Stimulated activated CD8-positive, alpha-beta memory T cell treated with anti-CD3 and anti-CD28 coated beads, Interleukin-2, amount 100 ng/mL, for 1 hour (primary cell): ENCODE measurements at places on chromosomes 2 and 18.
A peak's percentile ranks its signal among the peaks of the same experiment; 100 is the strongest.

DNA sequence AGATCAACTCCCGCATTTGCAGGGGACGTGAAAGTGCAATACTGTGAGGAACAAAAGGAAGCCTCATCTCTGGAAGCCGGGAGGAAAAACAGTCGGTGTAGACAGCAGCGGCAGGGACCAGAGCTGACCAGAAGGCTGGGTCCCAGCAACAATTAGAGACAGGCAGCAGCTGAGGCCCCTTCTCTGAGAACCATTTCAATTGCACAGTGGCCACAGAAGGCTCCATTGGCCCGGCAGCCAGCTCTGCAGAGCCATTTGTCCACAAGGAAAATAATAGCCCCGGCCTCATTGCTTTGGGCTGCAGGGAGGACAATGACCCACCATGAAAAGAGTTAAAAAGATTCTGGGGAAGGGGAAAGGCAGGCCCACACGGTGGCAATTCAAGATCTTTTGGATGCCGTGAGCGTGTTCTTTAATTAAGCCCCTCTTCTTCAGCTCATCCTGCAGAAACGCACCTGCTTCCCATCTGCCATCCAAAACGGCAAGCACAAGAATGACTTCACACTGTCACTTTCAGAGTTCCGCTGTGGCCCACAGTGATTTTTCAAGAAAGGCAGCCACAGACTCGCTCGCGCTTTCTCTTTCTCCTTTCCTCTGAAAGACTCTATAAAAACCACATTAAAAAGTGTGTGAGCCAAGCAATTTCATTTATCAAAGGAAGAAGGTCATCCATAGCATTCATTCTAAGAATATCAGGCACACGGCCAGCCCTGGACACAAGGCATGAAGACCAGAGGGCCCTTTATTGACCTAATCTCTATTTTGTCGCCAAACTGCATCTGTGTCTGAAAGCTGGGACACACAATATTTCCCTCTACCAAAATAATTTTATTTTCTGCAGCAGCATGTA, 293.6 kb downstream of the SOX11 start:
- no peak for DNase-seq

- DNase-seq = no peak
Observed at GRCh38 chr2:231820786-231821303, 34.6 kb downstream of the COPS7B start.

DNA sequence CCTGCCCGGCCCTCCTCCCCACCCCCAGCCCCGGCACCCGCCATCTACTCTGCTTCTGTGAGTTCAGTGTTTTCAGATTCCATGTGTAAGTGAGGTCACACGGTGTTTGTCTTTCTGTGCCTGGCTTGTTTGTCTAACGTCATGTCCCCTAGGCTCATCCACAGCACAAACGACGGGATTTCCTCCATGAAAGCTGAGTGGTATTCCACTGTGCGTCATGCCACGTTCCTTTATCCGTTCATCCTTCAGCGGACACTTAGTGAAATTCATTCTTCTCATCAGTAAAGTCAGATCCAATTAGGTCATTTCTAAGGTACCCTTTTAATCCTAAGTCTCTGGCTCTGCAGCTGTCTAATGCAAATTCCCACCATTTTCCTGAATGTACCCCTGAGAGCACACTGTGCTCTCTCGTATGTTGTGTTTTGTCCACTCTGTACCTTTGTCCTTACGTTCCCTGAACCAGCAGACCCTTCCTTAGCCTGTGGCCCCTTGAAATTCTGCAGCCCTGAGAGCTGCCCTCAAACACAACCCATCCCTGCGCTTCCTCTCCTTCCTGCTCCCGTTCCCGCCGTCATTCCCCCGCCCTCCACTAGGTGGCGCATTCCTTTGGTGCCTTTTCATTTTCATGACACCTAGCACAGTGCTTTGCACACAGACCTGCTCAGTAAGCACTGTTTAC, 44.1 kb downstream of the TRAPPC12 start:
- peak; percentile 50 for DNase-seq

DNA sequence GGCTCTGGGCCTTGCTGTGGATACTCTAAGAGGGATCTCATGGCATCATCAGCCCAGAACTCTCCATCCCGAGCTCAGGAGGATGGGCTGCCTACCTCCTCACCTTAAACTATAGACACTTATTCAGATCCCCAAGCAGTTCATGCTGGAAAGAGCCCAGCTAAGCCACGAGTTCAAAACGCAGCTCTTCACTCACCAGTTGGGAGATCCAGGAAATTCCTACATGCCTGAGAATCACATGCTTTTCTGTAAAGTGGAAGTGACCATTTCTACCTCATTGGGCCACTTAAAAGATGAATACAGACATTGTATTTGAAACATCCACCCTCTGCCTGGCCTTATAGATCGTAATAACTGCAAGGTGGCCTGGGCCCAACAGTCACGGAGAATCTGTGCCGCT, 6.6 kb downstream of the ATOH8 start:
- no peak for DNase-seq

DNA sequence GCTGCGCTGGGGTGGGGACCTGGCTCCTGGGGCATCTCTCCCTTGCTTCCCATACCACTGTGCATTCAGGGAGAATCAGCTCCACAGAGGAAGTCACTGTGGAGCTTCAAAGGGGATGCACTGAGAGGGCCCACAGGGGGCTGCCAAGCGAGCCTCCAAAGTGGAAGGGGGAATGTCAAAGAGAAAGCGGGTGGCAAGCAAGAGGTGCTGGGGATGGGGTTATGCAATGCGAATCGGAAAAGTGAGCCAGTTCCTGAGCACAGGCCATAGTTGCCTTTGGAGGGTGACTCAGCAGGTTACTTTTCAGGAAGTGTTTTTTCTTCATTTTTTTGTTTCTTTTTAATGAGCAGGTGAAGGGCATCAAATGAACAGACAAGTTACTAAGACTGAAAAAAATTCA, 17.6 kb downstream of the PMAIP1 start:
- no peak for DNase-seq

DNA sequence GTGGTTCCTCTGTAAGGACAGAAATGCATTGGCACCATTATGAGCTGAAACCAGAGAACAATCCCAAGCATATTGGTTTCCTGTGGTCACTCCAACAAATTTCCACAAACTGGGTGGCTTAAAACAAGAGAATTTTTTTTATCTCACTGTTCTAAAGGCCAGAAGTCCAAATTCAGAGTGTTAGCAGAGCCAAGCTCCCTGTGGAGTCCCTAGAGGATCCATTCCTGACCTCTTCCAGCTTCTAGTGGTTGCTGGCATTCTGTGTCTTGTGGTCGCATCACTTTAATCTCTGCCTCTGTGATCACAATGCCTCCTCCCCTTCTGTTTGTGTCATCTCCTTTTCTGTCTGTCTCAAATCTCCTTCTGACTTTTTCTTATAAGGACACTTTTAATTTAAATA, 380.3 kb downstream of the NYAP2 start:
- DNase-seq = no peak

DNA sequence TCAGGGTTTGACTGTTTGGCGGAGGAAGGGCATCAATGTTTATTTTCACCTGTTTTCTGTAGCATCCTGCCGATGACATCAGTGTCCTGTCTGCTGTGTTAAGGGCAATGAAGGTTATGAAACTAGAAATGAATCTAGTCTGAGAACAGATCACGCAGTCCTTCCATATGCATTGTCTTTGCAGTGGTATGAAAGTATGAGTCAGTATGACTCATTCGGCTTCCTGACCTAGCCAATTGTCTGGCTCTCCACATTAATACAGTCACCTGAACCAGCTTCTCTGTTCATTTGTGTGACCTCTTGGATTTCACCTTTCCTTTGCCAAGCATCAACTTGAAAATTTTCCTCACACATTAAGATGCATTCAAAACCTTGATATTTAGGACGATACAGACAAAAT, 353.8 kb downstream of the RND3 start:
- DNase-seq = no peak
